Stimulated activated CD4-positive, alpha-beta T cell treated with anti-CD3 and anti-CD28 coated beads, Interleukin-1b, Interleukin-23, amount 100 ng/mL, for 4 hours (primary cell): ENCODE measurements at places on chromosomes 6 and 20.

DNA sequence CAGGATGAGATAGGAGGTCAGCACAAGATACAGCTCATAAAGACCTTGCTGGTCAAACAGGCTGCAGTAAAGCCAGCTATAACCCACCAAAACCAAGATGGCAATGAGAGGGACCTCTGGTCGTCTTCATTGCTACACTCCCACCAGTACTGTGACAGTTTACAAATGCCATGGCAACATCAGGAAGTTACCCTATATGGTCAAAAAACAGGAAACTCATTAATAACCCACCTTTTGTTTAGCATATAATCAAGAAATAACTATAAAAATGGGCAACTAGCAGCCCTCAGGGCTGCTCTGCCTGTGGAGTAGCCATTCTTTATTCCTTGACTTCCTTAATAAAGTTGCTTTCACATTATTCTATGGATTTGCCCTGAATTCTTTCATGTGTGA lies 30.9 kb downstream of the SLC22A2 start:
- no peak for DNase-seq

DNA sequence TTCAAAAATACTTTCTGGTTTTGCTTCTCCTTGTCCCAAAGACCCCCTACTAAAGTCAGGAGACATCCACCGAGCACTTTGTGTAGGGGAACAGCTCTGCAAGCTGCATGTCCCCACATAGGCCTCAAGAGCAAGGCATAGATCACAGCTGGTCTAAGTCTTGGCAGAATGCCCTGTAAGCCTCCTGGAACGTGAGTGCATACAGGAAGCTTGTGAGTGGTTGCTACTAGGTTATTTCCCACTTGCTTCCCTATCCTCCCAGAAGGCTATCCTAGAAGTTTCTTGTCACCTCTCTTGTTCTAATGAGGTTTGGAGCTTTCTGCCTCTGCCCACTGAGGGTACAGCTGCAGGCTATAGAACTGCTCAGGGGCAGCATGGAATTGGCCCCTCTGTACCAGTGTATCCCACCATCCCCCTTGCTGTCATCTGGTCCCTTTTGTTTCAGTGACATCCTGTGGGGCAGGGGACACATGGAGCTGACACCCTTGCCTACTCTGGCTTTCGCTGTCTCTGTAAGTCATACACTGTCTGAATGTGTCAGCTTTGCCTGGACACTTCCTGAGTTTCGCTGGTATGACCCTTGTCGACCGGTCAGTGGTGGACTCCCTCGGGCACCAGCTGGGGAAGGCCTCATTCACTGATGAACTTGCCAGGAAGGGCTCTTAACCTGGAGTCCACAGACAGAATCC lies 35.6 kb upstream of the KCNK16 start:
- no peak for DNase-seq

DNA sequence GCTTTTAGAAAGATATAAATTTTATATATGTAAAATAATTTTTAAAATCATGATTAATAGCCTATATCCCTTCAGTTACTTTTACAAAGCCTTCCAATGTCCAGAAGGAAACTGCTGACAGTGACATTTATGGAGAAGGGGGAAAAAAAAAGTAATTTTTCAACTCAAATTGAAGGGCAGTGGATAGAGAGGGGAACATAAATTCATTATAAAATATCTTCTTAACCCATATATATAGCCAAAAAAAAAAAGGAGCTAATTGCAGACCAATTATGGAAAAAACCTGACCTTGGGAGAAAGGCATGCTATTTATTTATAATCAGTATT lies 392.9 kb downstream of the PLCB1 start:
- no peak for DNase-seq

DNA sequence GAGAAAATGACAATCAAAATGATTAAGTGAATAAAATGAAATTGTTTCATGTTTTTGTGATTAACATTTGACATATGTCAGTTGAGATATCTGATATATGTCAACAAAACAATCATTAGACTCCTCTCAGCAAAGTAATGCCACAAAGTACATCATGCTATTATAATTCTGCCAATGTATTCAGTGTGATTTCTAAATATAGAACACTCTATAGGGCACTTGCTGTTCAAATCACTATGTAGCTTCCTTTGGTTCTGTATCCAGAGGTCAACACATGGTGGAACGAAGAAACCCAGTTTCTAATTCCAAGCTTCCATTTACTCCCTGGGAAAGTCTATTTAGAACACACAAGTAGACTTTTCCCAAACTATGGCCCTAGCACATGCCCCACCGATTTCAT lies 227.5 kb upstream of the FAM83B start:
- no peak for DNase-seq

- no peak for DNase-seq
Observed at GRCh38 chr6:45630801-45631200, 253.1 kb upstream of the SUPT3H start.

GRCh38 chr6:80183019-80183795 lies 76.7 kb downstream of the BCKDHB start:
- DNase-seq = no peak

DNA sequence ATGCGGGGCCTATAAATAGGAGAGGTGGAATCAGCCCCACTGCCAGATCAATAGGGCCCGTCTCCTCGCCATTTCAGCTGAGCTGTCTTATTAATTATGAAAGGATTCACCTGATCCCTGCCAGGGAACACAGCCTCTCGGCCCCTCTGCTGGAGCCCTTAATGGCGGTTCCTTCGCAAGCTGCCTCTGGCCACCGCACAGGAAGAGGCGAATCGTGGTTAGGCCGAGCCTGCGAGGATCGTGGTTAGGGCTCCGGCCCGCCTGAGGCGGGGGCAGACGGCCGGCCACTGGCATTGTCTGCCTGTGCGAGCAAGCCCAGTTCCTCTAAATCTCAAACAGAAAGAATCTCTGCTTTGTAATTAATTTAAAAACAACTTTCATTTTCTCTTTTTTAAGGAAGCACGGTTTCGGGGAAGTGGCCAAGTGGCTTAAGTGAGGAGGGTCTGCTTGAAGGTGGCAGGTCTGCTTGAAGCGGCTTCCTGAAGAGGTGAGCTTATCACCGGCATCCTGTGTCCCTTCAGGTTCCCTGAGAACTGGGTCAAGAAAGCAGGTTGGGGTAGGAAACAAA lies 9.2 kb downstream of the NRN1 start:
- DNase-seq = no peak

DNA sequence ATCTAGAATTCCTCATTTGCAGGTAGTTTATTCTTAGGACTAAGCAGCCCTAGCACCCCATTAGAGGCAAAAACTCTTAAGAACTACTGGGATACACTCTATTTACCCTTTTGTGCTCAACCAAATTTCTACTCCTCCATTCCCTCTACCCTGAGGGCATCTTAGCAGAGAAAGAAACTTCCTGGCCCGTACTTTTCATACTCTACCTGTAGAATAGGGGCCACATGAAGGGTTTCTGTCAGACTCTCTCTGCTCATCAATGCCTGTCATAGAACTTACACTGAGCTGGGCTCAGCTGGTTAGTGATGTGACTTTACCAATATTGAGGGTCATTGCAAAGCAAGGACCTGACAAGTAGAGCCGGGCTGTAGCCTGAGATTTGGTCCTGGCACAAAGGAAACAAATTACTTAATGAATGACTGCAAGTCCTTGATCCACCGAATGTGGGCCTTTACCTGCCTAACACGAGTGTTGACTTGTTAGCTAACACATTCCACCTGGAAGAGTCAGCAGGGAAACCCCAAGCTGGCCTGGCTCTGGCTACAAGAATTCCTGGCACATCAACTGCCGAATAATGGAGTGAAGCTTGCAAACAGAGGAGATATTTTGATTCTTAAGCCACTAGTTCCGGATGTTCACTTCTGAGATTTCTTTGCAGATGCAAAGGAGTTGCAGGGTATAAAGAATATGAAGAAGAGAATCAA lies 280.5 kb upstream of the JAG1 start:
- DNase-seq = no peak

GRCh38 chr6:135006386-135006914 lies 48.2 kb downstream of the HBS1L start:
- DNase-seq = no peak

- no peak for DNase-seq
Observed at GRCh38 chr20:58838174-58838573, 12.5 kb downstream of the GNAS-AS1 start.

- DNase-seq = no peak
Observed at GRCh38 chr6:136411025-136411325, 121.3 kb upstream of the BCLAF1 start.

DNA sequence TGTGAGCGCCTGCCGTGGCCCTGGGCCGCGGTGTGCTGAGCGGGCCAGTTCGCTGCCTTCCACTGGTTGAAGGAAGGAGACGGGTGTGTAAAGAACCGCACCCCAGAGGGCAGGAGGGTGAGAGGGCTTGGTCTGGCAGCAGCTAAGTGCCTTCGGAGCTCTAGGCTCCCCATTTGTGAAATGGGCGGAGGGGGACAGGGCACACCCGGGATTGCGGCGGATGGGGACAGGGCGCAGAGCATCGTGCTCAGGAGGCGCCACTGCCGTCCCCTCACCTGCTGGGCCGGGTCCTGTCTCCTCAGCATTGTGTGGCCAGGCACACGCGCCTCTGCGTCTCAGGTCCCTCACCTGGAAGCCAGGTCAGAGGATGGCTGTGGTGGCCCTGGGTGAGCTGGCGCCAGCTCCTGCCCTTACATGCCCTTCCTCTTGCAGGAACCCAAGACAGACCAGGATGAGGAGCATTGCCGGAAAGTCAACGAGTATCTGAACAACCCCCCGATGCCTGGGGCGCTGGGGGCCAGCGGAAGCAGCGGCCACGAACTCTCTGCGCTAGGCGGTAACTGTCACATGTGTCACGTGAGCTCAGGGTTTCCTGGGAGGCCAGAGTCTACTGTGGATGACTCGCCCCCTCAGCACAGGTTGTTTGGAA lies 3.1 kb downstream of the ADRM1 start:
- DNase-seq = no peak

GRCh38 chr6:108565091-108565766 lies 4.5 kb downstream of the FOXO3 start:
- no peak for DNase-seq

DNA sequence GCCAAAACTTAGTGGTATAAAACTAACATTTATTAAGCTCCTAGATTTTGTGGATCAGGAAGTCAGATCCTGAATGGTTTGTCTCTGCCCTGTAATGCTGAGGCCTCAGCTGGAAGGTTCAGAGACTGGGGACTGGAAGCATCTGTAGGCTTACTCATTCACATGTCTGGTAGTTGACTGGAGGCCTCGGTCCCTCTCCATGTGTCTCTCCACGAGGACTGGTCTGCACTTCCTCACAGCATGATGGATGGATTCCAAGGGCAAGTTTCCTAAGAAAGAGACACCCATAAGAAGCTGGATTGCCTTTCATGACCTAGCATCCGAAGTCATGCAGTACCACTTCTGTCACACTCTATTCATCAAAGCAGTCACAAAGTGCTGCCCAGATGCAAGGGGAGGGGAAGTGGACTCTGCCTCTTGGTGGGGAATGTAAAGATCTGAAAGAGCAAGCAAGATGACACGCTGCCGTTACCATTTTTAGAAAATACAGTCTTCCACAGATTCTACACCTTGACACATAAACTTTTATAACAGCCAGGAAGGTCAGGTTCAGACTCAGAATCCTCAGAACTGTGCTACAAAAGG lies 17.2 kb upstream of the MDGA1 start:
- no peak for DNase-seq

- no peak for DNase-seq
Observed at GRCh38 chr20:33685328-33686099, 671 bp downstream of the E2F1 start.

DNA sequence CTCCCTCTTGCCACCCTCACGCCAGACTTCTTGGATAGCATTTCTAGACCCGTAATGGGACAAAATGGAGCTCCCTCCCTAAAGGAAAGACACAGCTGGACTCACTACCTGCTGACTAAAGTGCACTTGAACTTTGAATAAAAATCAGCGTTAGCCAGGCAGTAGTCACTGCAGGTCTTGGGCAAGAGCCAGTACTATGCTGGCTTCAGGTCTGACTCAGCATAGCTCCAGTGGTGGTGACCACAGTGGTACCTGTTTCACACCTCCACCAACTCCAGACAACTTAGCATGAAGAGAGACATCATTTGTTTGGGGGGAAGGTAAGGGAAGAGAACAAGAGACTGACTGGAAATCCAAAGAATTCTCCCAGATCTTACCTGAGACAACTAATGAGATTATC lies 906.8 kb downstream of the GRIK2 start:
- DNase-seq = no peak

- no peak for DNase-seq
Observed at GRCh38 chr20:25250508-25250907, 2.6 kb downstream of the PYGB start.

- no peak for DNase-seq
Observed at GRCh38 chr20:61135968-61136367, 116.1 kb upstream of the CDH4 start.

GRCh38 chr6:37308069-37308815 lies 45.5 kb upstream of the RNF8 start:
- DNase-seq = no peak

DNA sequence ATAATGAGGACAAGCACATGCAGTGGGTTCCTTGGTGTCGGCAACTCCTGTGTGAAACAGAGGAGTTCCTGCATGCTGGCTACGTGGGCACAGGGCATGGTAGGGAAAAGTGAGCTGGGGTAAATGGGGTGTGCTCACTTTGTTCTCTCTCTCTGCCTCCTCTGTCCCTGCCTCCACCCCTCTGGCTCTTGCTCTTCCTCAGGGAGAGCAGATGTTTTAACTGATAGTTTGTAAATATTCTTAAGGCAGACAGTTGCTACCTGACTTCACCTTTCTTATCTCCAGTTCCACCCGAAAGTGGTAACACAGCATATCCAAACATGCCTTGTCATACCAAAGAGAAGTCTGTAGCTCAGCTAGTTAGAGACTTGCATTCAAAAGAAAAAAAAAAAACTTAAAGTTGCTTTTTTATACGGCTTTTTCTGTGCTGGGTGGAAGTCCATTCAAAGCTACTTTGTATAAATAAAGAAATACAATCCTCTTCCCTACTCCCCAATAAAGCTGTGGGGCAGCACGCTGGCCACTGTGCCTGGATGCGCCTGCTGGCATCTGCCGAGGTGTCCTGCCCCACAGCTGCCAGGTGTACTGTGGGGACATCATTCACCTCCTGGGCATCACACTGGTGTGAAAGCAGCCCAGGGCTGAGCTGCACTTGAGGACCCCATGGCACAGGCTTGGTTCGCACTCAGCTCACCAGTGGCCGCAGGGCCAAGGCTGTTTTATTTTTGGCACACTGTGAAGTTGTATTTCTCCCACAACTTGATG lies 93.6 kb downstream of the FOXC1 start:
- no peak for DNase-seq

- DNase-seq = no peak
Observed at GRCh38 chr6:8181951-8182845, 79.8 kb upstream of the EEF1E1 start.

GRCh38 chr6:142300758-142301650 lies 803 bp upstream of the ADGRG6 start:
- no peak for DNase-seq

GRCh38 chr6:15386756-15387112 lies 140.9 kb downstream of the JARID2 start:
- no peak for DNase-seq

DNA sequence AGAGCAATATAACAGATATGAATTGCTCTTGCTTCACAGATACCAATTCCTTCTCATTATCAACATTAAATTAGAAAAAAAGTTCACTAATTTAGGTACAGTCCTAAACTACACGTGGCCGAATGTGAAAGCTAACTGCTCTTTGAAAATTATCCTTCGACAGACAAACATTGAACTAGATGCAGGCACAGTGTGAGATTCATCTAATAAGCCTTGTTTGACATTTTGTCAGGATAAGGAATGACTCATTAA lies 1.1 kb downstream of the FAM184A start:
- no peak for DNase-seq
